ENCODE measurements at places on chromosomes 13 and 19.

DNA sequence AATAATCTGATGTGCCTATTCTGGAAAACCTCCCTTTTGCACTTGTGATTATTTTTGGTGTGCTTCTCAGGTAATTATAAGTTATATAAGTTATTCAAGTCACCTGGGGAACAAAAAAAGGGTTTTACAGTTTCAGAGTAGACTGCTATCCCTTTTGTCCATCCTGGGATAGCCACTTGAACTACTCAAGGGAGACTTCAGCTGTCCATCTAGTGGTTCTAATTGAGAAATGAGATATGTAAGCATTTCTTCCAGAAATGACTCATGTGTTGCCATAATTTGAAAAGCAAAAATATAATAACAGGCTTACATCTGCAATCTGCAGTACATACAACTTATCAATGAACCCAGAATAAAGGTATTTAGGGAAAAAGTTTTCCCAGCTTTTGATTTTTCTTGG lies 20.4 kb downstream of the UBL3 start:
- no peak for DNase-seq

- DNase-seq, result no peak
Measured at GRCh38 chr19:246551-246950, 44.7 kb downstream of the PLPP2 start.

GRCh38 chr13:111966933-111967332 lies 100.0 kb upstream of the SOX1 start:
- no peak for DNase-seq

GRCh38 chr13:99553033-99553432 lies 51.8 kb downstream of the TM9SF2 start:
- no peak for DNase-seq

DNA sequence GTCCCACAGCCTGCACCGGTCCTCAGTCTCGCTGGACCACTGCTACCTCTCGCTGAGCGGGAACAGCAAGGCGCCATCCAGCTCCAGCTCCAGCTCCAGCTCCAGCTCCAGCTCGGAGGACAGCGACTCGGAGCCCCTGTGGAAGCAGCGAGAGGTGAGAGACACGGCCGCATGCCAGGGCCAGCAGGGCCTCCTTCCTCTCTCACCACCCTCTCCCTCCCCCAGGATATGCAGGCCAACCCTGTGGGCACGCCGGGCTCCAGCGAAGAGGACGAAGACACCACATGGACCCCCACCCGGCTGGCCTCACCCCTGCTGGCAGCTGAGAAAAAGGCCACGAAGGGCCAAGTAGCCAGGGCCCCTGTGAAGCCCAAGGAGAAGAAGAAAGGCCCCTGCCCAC lies 7.3 kb downstream of the SIX5 start:
- no peak for DNase-seq

- DNase-seq, result no peak
Measured at GRCh38 chr19:10818301-10819123, 17.5 kb downstream of the TMED1 start.

GRCh38 chr13:109271555-109272541 lies 514.5 kb downstream of the IRS2 start:
- no peak for DNase-seq

DNA sequence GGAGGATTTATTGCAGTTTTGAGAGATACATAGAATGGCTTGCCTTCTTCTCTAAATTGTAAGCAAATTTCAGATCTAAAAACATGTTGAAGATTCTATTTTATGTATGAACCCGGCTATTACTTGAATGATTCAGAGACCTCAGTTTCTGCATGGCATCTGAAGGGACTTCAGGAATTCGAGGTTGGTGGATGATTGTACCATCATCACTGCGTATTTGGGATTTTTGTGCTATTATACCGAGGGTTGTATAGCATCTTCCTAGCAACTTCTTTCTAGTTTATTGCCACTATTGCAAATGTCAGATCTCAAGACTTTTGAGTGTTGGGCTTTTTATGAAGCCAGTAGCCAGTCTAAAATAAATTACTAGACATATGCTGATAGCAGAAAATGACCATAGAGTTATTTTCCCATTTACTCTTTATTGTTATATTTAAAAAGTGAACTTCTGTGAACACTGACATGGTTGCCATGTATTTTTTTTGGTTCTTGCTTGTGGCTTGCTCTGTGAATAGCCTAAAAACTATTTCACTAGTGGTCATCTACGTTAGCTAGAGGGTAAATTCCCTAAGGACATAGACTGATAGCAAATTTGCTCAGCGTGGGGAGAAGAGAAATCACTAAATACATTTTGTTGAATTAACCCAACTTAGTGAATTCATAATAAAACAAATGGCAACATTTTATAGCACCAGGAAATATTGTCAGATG lies 70.6 kb upstream of the KLF12 start:
- DNase-seq, result no peak

DNA sequence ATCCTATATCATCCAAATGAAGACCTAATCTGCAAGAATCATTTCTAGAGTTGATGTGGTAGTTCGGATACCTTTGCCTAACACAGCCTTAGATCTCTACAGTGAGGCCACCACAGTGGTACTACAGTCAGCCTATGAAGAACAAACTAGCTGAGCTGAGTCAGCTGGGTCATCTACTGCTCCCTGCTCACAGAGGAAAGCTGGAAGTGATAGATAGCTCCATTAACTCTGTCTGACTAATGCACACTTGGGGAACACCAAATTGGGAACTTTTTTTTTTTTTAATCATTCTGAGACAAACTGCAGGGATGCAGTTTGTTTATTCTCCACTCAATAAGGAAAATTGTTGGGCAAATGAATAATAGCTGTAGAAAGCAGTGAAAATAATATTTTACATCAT lies 1160.6 kb downstream of the PCDH9 start:
- DNase-seq, result no peak

- DNase-seq, result peak; percentile 92
Measured at GRCh38 chr19:33795370-33796163, 1.1 kb upstream of the KCTD15 start.

DNA sequence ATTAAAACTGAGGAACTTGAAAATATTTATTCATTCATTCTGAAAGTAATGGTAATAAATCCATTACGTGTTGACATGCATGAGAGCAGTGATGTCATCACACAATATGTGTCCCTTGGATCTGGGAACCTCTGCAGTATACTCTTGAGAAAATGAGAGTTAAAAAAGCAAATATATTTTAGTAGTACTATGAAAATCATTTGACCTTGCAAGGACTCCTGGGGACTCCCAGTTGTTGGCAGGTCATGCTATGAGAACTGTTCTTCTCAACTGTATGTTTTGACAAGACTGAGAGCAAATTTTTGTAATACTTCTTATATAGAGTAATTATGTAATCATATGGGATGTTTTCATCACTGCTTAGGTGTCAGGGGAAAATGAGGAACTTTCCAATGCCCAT lies 249.4 kb downstream of the PCCA start:
- no peak for DNase-seq

GRCh38 chr13:50393628-50394027 lies 378.4 kb downstream of the KCNRG start:
- no peak for DNase-seq

- no peak for DNase-seq
Measured at GRCh38 chr19:10913716-10914340, 14.6 kb downstream of the YIPF2 start.

DNA sequence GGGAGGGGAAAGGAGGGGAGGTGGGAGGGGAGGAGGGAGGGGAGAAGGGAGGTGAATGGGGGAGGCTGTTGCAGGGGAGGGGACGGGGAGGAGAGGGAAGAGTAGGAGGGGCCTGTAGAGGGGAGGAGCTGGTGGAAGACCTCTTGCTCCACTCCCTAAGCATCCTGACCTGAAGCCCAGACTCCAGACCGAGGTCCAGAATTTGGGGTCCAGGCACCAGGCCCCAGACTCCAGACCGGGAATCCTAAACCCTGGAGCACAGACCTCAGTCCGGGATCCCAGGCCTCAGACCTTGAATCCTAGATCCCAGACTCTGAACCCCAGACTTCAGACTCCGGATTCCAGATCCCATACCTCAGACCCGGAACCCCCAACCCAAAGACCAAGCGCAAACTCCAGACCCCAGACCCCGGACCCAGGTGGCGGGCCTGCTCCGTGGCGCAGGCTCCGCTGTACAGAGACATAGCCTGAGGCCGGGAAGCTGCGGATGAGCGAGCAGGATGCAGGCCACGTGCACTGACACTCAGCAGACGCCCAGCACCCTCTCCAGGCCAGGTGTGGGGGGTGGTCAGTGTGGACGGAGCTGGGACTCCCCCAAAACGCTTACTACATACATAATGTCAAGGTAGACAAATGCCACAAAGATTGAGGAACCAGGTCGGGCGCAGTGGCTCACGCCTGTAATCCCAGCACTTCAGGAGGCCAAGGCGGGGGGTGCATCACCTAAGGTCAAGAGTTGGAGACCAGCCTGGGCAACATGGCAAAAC lies 710 bp upstream of the BTBD2 start:
- peak; percentile 83 for DNase-seq

DNA sequence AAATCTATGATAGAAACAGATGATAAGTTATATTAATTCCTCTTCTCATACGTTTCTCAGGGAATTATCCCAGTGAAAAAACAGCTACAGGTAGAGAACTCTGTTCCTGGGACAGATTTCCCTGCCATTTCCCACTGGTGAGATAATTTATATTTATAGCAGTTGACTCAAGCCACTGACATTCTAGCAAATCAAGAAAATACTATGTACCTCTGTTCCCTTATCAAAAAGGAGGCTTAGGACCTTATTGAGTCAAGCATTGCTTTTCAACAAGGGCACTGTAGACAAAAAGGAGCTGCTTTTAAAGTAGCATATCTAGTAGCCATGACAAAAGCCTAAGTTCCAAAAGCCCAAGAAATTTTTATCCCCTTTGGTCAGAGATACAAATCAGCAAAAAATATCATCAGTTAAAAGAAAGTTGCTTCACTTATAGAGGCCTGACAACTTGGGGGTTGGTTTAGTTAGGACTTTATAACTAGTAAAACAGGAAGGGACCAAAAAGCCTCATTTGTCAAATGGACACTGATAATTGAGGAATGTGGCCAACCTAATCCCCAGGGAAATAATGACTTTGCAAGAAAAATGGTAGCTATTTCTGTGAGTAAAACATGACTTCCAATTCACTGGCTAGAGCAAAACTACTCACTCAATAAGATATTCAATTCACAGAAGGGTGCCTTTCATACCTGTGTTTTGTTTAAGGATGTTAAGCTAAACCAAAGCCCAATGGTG lies 652.5 kb downstream of the SLITRK1 start:
- no peak for DNase-seq

GRCh38 chr13:31105020-31105795 lies 56.5 kb downstream of the HSPH1 start:
- no peak for DNase-seq

DNA sequence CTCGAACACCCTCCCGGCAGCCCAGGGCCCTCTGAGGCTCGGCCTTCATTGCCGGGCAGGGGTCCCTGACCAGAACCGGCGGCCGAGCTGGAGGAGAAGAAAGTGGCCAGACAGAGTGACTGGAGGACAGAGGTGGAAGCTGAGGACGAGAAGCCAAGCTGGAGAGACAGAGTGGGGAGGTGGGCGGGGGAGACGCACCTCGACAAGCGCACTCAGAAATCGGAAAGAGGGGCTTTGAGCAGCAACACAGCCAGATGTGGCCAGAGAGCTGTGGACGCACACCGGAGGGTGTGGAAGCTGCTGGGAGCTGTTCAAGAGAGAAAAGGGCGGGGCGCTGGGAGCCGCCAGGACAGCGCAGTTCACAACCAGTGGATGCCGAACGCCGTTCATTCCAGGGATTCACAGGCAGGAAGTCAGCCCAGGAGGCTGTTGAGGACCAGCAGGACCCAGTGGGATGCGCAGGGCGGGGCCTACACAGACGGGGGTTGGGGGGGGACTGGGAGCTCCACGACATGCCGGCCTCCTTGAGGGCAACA lies 28.2 kb upstream of the C13orf46 start:
- peak; percentile 37 for DNase-seq

DNA sequence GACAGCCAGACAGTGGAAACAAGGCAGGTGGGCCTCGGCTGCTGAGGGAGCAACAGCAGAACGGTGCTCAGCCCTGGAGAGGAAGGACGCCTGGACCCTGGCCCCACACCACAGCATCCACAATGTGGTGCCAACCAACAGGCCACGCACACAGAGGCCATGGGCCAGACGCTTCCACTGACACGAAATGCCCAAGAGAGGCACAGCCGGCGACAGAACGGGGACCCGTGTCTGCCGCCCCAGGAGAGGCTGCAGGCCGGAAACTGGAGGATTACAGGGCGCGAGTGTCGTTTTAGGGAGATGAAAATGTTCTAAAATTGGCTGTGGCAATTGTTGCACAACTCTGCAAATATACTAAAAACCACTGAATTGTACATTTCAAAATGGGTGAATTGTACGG lies 69.7 kb downstream of the RASA3 start:
- no peak for DNase-seq

DNA sequence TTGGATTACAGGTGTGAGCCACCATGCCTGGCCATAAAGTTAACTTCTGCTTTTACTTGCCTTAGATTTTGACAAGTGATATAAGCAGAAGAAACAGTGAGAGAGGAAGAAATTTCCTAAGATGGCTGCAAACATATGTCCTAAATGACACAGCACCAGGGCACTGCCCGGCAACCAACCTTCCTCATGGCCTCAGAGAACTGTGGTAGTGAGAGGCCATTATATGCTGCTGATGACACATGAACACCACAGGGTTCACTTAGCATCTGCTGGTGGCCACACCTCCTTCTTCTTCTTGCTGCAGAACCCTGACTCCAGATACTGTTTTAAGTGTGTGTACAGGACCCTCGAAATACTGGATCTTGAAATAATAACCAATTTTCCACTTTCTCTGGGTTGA lies 88.2 kb downstream of the KCTD12 start:
- no peak for DNase-seq

- no peak for DNase-seq
Measured at GRCh38 chr13:73778242-73778864, 355.9 kb downstream of the KLF12 start.

DNA sequence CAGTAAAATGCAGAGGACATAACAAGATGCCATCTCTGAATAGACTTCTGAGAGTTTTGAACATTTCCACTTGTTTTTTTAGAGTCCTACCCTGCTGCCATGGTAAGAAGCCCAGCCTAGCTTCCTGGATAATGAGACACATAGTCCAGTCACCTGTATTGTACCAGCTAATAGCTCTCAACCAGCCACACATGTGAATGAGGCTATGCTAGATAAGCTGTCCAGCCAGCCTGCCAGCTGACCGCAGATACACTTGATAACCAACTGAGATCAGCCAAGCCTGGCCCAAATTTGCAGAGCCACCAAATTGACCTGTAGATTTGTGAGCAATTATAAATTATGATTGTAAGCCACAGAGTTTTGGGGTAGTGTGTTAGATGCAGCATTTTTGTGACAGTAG lies 10.7 kb downstream of the RFXAP start:
- DNase-seq, result no peak

- DNase-seq, result no peak
Measured at GRCh38 chr13:36344886-36345437, 1.2 kb downstream of the SPART start.

- DNase-seq, result peak; percentile 83
Measured at GRCh38 chr19:1102407-1103131, 1.2 kb upstream of the GPX4 start.

DNA sequence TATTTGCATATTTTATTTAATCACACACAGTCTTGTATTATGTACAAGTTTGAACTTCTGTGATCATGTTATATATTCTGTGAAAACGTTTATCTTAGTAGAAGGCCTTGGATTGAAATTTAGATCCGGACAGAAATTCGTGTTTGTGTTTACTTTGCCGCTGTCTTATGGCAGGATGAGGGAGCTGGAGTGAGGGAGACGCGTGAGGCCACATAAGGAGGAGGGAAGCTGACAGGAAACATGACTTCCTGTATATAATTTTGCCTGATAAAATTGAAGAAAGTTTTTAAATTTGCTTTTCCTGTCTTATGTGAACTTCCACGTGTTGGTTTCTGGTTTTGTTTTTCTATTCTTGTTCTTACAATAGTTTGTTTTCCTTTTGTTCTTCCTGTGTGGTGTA lies 200.2 kb downstream of the MTUS2 start:
- no peak for DNase-seq

Measured in small intestine (tissue), 16 donors.